ENCODE measurements at places on chromosomes 13 and 19.

DNA sequence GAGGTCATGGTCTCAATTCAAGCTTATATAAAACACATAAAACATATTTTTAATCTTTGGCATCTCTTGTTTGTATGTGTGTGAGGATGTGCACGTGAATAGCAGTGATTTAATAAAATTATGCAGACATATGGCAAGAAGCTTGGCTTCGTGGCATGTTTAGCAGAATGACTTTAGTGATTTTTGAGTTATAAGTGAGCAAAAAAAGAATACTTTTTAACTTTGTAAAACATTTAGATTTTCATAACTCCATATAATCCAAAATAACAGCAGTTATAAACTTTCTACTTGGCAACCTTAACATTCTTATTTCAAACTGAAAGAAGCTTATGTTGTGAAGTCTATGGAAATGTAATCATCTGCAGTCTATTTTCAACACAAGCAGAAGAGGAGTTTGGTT lies 120.6 kb downstream of the SLITRK1 start:
- no peak for DNase-seq

GRCh38 chr19:29491995-29492577 lies 33.7 kb upstream of the VSTM2B start:
- no peak for DNase-seq

DNA sequence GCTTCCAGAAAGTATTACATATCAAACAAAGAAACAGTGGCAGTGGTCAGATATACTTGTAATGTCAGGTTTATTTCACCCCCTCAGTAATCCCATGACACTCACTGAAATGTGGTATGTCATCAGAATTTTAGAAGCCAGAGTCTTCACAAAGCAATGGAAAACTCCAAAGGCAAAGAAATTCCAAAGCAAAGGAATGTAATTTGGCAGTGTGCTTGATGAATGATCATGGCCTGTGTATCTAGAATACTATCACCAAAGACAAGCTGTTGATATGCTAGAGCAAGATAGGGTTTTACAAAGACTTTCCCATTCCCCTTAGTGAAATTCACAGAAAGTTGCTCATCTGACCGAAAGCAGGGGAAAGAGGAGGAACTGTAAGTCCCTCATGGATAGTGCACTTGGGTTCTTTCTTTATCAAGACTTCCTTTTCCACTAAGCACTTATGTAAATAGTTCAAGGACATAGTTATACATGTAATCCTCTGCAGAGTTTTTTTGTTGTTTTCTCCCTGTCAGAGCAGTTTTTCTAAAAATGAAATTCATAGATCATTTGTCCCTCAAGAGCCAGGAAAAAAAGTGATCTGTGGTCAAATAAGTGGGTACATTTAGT lies 243.4 kb downstream of the NHLRC3 start:
- DNase-seq: no peak

DNA sequence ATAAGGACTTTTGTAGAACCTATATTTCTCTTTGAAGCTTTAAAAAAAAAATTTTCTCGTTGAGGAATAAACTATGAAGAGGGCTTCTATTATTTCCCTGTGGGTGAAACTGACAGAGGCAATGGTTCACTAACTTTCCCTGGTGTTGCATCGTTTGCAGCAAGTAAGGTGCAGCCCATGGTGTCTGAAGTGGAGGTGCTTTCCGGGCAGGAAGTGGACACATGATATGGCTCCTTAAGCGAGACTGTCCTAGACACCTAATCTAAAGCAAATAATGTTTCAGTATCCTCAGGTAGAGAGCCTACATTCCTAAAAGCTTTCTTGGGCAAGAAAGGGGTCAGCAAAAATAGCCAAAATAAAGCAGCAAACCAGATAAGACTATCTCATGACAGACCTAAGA lies 437.6 kb upstream of the ARGLU1 start:
- no peak for DNase-seq

DNA sequence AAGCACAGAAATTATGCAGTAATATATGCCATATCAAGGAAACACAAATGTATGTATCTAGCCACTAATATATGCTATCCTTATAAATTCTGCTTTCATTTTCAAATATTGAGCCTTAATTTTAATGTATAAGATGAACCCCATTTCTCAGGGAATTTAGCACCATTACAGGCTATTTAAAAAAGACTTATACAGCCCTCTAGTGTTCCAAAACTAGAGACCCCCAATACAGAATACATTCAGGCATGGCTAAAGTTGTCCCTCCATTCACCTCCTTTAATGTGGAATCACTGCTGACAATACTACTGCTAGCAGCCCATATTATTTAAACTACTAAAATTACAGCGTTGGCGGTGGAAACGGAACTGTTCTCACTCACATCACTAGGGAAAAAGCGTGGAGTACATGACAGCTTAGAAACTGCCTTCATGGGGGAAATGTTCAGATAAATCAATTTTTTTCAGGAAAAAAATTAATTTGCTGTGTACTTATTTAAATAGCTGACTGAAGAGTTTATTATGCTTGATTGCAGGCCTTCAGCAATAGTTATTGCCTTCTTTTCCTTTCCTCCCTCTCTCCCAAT lies 541.0 kb downstream of the PCDH9 start:
- no peak for DNase-seq

DNA sequence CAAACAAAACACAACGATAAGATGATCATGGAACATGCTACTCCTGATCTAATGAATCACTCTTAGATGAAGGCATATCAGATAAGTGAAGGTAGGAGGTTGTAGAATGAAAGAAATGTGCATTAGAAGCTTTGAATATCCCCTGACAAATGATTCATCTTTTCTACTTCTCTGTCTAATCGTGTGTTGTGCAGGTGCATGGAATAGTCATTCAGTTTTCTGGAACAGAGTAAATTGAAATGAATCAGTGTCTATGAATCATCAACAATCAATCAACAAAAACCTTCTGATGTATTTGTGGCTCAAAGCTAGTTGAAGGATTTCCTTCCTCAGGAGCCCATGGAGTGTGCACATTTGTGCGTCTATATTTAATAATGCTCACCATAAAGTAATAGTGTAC lies 1290.4 kb upstream of the PCDH20 start:
- DNase-seq: no peak

GRCh38 chr19:7734220-7735203 lies 2.6 kb upstream of the CLEC4G start:
- DNase-seq: no peak

DNA sequence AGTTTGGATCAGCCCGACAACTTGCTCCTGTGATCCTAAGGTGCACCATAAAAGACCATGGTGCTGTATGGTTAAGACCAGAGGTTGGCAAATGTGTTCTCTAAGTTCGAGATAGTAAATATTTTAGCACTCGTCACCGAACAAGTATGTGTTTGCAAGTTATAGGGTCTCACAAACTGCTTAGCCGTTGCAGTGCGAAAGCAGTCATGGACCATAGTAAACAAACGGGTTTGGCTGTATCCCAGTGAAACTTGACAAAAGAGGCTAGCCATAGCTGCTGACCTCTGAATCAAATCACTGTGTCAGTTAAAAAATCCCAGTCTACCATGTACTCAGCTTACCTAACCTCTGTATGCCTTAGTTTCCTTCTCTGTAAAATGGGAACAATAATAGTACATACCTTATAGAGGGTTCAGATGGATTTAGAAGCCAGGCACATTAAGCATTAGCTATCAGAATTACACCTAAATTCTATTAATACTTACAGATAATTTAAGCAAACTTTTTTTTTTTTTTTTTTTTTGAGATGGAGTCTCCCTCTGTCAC lies 72.1 kb downstream of the IPO5 start:
- DNase-seq: no peak

GRCh38 chr13:32200741-32201140 lies 114.4 kb downstream of the ZAR1L start:
- no peak for DNase-seq

DNA sequence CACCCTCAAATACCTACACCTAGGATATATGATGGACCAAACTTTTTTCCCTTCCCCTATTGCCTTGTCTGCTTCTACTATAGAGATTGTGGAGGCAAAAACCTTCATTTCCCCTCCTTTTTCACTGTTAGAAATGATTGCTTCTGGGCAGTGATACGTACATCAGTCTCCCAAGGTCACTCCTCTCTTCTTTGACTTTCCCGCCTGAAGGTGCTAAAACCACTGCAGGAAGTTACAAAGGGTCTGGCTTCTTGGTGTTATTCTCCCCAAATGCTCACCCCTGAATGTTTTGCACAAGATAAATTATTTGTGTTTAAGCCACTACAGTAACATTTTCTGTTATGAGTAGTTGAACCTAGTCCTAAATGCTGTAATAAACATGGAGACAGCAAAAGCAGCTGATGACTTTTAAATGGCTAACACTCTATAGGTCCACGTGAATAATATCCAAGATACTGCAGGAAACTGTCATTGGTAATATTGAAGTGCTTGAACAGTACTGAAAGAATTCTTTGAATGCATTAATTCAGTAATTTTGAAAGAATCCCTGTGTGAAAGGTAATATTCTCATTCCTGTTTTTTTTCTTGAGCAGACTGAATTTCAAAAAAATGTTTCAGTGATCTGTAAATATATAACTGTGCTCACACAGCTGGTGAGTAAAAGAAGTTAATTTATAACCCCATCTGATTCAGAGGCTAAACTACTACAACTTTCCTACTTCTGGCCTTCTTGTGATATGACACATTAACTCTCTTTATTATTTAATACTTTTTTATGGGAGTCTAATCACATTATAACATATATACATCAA lies 865.1 kb downstream of the EFNB2 start:
- no peak for DNase-seq

GRCh38 chr13:76647550-76647949 lies 238.7 kb downstream of the KCTD12 start:
- DNase-seq: no peak

DNA sequence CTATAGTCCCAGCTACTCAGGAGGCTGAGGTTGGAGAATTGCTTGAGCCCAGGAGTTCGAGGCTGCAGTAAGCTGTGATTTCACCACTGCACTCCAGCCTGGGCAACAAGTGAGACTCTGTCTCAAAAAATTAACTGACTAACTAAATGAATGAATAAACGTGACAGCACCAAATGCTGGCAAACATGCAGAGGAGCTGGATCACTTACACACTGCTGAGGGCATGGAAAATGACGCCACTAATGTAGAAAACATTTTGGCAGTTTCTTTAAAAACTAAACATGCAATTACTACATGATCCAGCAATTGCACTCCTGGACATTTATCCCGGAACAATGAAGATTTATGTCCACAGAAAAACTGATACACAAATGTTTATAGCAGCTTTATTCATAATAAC lies 31.3 kb upstream of the GTF3A start:
- DNase-seq: no peak

- DNase-seq: no peak
Measured at GRCh38 chr19:18551631-18552030, 6.0 kb upstream of the KXD1 start.

GRCh38 chr19:3684817-3685410 lies 15.4 kb downstream of the PIP5K1C start:
- DNase-seq: no peak

DNA sequence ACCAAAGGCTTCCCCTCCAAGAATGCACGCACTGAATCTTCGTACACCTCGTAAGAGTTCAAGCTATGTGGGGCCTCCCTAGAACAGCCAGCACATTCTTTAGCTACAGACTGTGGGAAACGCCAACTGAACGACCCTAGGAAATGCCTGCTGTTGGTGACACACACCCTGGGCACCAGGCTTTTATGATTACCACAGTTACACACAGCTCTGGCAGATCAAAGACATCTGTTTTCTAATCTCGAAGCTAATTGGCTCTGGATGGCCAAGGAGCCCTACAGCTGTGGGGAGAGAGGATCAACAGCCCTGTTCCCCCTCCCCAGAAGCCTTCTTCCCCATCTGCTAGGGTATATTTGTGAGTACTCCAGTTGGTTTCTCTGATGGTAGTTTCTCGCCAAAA lies 123.0 kb downstream of the COL4A1 start:
- DNase-seq: no peak

DNA sequence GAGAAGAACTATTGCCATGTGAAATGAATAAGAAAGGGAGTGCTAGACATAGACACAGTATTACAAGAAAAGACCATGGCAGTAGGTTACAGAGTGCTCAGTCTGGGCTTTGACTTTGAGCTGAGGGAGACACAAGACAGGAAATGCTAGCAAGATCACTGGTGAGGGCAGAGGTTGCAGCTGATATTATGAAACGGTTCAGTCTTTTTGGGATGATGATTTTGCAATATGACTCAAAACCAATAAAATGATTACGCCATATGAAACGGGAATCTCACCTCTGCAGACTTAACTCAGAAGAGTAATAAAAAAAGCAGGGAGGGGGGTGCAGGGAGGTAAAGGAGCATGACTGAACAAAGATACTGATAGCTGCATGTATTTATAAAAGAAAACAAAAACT lies 123.1 kb downstream of the RBM26 start:
- DNase-seq: no peak

GRCh38 chr19:5345895-5346386 lies 5.3 kb upstream of the PTPRS start:
- DNase-seq: no peak

- DNase-seq: peak; percentile 81
Measured at GRCh38 chr19:48511800-48512503, at the start of gene LMTK3. Gene LMTK3 (minus strand): TSS chr19:48511835. CDS start chr19:48511576, 259 bp downstream.

DNA sequence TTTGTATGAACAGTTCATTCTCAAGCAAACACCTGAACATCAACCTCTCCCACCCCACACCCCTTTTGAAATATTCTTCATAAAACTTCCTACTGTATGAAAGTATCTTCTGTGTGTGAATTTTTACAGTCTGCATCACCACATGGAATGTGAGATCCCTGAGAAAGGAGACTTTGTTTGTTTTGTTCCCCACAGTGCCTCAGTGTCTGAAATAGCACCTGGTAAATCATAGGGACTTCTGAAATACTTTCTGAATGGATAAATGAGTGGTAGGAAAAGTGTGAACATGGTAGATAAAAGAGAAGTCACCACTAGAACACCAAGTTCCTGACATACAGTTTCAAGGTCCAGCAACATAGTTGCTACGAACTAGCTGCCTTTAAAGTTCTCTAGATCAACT lies 1071.2 kb downstream of the EFNB2 start:
- no peak for DNase-seq

Measured in activated gamma-delta T cell treated with Interleukin-2 at 50 U/mL for 16 hours (primary cell).